Neural cell (in vitro differentiated cells): ENCODE measurements at places on chromosomes 16 and 17. TPM values are rescaled to one million over a fixed set of nuclear protein-coding genes. Genes with fewer than 3 reads are reported as not detected.

The FOXF1 gene
- polyA plus RNA-seq, result not detected in 2 replicates

The FHOD1 gene
- polyA plus RNA-seq, result 0.92 and 6.3 TPM in 2 replicates

The KRTAP9-2 gene
- polyA plus RNA-seq, result not detected in 2 replicates

The LDHD gene
- 0.18 TPM in 1 of 2 replicates, not detected in the other for polyA plus RNA-seq

The TMC8 gene
- 0.24 and 0.41 TPM in 2 replicates for polyA plus RNA-seq

The TBC1D3C gene
- polyA plus RNA-seq, result 8.1 and 10.4 TPM in 2 replicates

The SLFN14 gene
- not detected in 2 replicates for polyA plus RNA-seq

The CCL5 gene
- not detected in 2 replicates for polyA plus RNA-seq
